Osteoblast (primary cell): ENCODE measurements at places on chromosomes 5 and 9. TPM values are rescaled to one million over a fixed set of nuclear protein-coding genes. Genes with fewer than 3 reads are reported as not detected.

Gene SH3GL2
- under 0.01 and 0.29 TPM in 2 replicates for total RNA-seq

Gene PCDHAC1
- 0.29 and 0.36 TPM in 2 replicates for total RNA-seq

Gene ZNF300
- 5.9 and 6.5 TPM in 2 replicates for total RNA-seq

Gene CCDC152
- 0.29 and 0.36 TPM in 2 replicates for total RNA-seq

Gene GPR21
- 1.4 and 2.7 TPM in 2 replicates for total RNA-seq

Gene OBP2B
- total RNA-seq = not detected in 2 replicates

Gene RABL6
- total RNA-seq = 64.2 and 64.8 TPM in 2 replicates

Gene ESM1
- total RNA-seq = 1.8 and 2.9 TPM in 2 replicates

Gene CAVIN4
- total RNA-seq = 1.4 and 1.5 TPM in 2 replicates

DNA sequence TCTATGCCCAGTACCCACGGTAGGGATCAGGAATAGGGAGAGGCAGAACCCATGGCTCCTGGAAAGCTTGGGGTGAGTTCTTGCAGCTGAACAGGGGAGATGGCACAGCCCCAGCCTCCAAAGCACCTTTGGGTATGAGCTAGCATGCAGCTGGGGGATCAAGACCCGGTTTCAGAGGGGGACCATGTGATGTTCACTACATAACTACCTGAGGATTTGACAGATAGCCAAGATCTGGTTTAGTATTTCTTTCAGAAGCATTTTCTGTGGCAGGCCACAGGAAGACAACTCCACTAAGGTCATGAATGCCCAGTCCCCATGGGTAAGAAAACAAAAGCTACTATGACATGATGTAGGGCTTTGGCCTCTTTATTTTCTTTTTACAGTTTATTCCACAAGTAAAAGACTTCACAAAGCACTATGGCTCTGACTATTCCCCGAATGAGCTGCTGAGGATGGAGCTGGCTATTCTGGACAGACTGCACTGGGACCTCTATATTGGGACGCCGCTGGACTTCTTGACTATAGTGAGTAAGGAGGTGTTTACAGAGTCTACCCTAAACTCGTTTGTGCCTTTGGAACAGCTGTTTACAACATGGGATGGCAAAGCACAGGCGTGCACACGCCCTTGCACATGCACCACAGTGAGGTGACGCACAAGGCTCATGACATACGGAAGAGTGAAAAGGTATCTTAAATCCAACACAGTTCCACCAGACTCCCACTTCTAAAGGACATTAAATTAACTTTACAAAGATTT lies 3.4 kb downstream of the CCNI2 start:
- DNase-seq = peak; percentile 77

- peak; percentile 92 for DNase-seq
Observed at GRCh38 chr9:131503626-131504465, 1.1 kb downstream of the POMT1 start.

GRCh38 chr9:35972093-35972492 lies 14.1 kb upstream of the OR2S2 start:
- peak; percentile 73 for DNase-seq

DNA sequence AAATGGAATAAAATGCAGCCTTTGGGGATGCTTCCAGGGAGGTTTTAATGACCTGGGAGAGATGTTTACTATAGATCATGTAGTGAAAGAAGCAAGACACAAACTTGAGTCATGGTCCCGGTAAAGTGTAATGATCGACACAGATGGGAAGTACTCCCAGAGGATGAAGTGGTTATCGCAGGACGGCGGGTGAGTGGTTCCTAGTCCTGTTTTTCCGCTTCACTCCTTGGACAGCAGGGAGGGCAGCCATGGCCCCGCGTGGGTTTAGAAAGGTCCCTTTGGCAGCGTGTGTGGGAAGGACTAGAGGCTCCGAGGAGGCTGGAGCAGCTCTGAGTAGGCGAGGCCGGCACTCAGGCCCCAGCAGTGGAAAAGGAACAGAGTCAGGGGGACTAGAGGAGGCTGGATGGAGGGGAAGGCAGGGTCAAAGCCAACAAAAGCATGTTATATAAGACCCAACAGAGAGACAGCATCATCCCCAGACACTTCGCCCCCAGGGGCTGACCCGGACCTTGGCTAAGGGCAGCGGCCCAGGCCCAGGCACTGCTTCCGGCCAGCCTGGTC lies 49.2 kb upstream of the STXBP1 start:
- DNase-seq = peak; percentile 96

DNA sequence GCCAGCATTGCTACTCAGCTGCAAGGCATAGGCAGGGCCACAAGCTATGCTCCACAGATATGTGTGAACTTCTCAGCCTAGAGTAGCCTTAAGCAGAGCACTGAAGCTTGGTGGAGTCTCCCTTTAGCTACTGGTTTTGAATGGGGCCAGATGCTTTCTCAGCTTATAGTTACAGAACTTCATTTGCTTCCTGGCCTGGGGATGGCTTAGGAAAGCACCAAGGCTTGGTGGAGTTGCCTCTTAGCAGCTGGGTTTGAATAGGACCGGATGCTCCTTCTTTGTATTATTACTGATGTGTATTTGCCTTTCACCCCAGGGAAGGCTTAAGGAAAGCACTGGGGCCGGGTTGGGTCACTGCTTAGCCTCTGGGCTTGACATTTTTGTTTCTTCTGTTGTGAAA lies 497.8 kb upstream of the SEMA6A start:
- no peak for DNase-seq

DNA sequence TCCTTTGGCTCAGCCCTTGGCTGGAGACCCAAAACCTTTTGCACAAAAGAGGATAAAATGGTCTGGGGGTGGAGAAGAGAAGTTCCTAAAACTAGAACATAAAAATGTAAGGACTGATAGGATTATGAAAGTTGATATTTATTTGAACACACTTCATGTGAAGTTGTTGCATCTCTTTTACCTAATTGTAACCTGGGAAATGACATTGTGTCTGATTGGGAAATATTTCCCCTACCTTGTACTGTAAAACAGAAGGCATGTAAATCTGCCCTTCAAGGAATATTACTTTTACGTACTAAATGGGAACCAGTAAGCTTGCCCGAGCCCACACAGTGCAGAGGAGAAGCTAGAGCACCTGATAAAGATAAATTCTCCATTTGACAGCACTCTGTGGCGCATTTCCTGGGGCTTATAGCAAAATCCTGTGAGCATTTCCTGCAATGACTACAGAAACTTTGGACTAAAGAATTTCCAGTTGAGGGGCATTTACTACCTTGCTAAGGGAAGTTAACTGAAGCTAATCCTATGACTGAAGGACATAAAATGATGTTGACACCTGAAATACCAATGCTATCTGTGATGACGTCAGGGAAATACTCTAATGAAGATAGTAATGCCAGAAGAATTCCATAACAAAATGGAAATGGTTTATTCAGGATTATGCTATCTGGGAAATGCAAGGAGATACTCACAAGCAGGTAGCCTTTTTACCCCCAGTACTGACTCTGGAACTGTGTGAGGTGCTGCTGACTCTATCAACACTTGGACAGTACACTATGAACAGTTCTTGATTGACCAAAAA lies 78.3 kb upstream of the LIFR start:
- DNase-seq = no peak

DNA sequence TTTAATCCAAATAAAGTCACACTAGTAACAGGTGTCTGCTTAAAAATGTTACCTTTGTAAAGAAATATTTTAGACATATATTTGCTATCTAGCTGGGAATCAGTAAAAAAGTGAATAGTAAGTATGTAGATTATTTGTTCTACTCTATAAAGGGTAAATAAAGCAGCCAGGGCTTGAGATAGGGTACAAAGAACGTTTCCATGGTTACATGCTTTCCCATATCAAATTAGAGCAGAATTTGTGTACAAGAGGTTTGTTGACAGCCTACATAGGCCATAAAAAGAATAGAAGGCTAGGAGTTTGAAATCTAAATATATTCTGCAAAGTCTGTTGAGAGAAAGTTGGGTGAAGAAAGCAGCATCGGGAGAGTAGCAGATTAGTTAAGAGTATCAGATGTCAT lies 160.9 kb upstream of the POU5F2 start:
- no peak for DNase-seq

DNA sequence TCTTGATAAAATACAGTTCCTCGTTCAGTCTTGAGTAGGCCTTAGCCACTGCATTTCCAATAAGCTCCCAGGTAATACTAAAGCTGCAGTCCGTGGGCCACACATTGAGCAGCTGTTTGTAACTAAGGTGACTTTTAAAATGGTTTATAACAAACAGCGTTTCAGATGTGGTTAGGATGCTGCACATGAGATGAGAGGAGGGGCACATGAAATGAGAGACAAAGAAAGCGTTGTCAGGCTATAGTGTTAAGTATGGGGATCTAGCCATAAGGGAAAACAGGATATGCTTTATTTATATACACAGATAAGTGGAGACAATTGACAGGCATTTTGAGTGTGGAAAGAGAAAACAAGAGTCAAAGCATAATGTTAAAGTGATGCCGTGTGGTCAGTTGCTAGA lies 89.9 kb downstream of the PAM start:
- no peak for DNase-seq

DNA sequence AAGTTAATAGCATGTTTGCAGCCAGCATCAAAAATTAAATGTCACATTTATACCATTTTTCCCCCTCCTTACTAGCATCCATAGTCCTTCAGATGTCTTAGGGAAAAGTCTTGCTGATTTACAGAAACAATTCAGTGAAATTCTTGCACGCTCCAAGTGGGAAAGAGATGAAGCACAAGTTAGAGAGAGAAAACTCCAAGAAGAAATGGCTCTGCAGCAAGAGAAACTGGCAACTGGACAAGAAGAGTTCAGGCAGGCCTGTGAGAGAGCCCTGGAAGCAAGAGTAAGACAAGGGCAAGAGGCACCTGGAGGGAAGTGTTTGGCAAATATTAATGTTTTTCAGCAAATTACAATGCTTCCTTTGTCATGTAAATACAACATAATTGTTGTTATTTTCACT lies 60.4 kb downstream of the RAB14 start:
- DNase-seq = no peak

- no peak for DNase-seq
Observed at GRCh38 chr5:31664566-31664965, 25.6 kb downstream of the PDZD2 start.

DNA sequence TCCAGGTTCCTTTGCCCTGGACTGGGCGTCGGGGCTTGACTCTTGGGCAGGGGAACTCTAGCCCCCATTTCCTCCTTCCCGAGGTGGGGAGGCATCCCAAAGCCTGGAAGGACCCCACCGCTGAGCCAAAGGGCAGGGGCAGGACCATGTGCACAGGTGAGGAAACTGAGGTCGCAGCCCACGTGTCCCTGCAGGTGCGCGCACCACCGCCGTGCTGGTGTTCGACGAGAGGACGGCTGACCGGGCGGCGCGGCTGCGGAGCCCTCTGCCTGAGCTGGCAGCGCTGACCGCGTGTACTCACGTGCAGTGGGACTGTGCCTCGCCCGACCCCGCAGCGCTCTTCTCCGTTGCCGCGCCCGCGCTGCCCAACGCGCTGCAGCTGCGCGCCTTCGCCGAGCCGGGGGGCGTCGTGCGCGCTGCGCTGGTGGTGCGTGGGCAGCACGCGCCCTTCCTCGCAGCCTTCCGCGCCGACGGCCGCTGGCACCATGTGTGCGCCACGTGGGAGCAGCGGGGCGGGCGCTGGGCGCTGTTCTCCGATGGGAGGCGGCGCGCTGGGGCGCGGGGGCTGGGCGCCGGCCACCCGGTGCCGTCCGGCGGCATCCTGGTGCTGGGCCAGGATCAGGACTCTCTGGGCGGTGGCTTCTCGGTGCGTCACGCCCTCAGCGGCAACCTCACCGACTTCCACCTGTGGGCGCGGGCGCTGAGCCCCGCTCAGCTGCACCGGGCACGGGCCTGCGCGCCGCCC lies 2.8 kb downstream of the ADGRD2 start:
- peak; percentile 79 for DNase-seq

DNA sequence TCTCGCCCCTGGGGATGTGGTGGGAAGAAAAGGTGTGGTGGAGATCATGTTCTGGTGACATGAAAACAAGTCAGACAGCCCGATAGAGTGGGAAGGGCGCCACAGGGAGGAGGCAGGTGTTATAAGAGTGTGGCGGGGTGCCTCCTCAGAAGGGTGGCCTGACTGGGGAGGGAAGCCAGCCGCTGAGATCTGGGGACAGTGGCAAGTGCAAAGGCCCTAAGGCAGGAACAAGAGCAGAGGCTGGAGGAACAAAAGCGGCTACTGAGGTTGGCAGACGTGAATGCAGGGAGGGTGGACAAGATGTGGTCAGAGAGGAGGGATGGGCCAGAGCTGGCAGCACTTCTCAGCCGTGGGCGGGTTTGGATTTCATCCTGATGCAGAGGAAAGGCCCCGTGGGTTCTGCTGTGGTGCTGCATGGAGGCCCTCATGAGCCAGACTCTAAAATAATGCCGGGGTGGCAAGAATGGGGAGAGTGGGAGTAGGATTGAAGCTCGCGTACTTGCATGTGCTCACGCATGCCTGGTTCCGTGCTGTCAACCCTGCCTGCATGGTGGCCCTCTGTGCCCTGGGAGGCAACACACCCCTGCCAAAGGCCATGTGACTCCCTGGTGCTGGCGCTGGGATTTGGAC lies 89.2 kb downstream of the MVB12B start:
- DNase-seq = no peak
